GM13977 (cell line): ENCODE measurements at places on chromosomes 12 and 14.
A peak's percentile ranks its signal among the peaks of the same experiment; 100 is the strongest.

DNA sequence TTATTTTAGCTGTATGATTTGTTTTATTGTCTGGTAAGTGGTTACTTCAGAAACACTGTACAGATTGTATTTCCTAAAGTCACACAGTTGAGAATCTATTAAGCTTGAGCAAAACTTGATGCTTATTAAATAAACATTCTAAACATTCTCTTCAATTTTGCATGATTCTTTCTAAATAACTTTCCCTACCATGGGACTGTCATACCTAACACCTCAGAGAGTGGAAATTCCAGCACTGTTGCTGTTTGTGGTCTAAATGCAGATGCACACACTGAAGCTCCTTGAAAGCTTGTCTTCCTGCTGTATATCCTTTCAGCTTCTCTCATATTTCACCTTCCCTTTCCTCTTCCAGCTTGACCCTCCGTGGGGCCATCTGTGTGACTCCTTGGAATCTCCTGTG lies 392.0 kb downstream of the LRIG3 start:
- DNase-seq: no peak

DNA sequence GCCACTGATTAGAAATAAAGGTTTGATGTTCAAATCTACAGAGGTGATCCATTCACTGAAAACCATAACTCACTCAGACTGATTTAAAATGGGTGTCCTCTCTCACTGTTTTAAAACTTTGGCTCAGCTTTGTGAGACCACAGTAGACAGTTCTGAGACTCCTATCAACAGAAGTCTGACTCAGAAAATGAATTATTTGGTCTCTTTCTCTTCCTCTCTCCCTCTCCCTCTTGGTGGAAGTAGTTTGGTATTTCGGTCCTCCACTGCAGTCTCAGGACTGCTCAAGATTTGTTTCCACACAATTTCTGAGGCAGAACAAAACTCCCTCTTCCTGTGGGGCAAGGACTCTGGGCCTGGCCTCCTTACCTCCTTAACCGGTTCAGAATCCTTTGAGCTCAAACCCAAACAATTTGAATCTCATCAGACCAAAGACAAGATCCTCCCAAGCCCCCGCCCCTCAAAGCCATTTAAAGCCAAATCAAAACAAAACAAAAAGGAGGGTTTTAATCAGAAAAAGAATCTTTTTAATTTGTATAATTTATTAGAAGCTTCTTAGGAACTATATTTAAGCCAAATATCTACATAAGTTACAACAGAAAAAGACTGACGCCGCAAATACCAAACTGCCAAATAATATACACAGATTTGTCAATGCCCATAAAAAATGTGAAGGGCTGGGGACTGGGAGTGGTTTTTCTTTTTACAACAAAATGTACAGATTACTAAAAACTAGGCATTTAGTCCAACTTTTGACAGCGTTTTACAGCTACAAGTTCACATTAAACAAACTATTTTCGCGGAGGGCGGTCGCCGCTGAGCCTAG lies 3.9 kb downstream of the NKX2-1 start:
- DNase-seq: peak; percentile 45

GRCh38 chr14:79573486-79573885 lies 637.8 kb downstream of the DIO2 start:
- DNase-seq: no peak

GRCh38 chr12:89497467-89497866 lies 27.1 kb downstream of the GALNT4 start:
- no peak for DNase-seq

- peak; percentile 96 for DNase-seq
Observed at GRCh38 chr14:104689109-104689880, at the start of gene INF2. INF2 (plus strand) TSS chr14:104689618; CDS start chr14:104701366, 11,748 bp downstream.

GRCh38 chr12:48592591-48593086 lies 22.8 kb upstream of the LALBA start:
- no peak for DNase-seq

DNA sequence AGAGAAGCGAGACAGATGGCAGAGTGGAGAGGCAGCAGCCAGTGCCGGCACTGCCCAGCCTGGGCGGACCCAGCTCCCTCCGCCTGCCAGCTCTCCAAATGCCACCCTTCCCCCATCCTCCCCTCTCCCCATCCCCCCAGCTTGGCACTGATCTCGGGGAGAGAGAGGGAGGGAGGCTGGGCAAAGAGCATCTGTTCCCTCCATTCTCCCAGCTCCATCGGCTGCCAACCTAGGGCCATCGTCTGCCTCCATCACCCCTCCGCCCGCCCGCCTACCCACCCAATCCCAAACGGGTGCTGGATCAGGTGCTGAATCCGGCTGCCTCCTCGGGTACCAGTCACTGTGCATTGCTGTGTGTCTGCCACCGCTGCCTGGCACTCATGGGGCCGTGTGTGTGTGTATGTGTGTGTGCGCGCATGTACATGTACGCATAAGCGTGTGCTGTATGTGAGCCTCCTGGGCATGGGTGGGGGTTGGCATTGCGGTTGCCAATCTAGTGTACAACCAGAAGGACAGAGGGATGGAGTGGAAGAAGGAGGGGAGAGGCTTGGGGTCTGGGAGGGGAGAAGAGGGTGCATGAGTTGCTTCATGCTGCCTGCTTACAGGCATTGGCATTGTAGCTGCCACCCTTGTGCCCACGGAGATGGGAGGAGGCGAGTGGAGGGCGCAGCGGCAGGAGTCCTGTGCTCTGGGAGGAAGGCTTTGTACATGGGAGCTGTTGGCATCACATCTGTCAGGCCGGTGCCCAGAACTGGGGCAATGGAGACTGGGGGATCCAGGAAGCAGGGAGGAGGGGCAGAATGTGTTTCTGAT lies 38.4 kb downstream of the ZFHX2 start:
- no peak for DNase-seq

- DNase-seq: peak; percentile 91
Observed at GRCh38 chr14:105411017-105411941, 8.3 kb upstream of the MTA1 start.

DNA sequence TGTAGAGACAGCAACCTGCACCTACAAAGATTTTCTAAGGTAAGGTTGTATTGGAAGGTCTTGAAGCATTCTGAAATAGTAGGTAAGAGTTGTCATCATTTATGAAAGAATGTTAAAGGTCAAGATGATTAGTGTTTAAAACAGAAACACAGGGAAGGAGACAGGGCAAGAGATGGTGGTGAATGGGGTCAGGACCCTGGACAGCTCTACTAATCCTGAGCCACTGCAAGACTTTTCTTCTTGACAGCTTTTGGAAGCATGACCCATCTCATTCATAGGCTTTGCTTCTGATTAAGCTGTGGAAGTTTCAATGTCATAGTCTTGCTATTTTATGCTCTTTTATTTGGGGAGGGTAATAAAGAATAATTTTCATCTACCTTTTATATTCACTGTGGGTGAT lies 75.5 kb upstream of the CAND1 start:
- no peak for DNase-seq

DNA sequence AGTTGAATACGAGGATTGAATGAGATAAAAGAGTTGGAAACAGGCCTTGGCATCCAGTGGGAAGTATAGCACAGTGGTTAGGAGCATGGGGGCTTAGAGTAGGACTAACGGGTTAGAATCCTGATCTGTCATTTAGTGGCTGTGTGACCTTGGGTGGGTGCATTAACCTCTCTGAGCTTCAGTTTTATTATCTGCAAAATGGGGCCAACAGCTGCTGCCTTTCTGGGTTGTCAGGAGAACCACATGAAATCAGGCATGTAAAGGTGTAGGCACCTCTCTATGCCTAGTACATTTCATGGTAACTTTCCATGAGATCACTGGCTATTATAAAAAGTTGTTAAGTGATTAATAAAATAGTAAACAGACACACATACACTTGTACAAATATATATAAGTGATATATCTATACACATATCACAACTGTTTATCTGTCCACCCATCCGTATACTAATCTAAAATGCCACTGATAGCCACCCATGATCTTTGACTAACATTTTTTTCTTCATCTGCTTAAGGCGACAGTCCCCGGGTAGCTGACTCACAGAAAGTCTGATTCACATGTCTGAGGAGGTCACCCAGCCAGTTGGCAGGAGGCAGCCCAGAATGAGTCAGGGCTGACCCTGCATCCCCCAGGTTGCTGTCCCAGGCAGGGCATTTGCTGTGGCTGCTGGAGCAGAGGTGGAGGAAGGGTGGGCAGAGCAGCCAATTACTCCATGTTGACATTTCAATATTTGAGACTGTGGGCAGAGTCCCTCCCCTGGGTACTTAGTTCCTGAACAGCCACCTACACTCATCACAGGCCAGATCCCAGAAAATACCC lies 125.6 kb upstream of the NOS1 start:
- DNase-seq: no peak

- no peak for DNase-seq
Observed at GRCh38 chr12:1883513-1883912, 34.9 kb downstream of the CACNA2D4 start.

DNA sequence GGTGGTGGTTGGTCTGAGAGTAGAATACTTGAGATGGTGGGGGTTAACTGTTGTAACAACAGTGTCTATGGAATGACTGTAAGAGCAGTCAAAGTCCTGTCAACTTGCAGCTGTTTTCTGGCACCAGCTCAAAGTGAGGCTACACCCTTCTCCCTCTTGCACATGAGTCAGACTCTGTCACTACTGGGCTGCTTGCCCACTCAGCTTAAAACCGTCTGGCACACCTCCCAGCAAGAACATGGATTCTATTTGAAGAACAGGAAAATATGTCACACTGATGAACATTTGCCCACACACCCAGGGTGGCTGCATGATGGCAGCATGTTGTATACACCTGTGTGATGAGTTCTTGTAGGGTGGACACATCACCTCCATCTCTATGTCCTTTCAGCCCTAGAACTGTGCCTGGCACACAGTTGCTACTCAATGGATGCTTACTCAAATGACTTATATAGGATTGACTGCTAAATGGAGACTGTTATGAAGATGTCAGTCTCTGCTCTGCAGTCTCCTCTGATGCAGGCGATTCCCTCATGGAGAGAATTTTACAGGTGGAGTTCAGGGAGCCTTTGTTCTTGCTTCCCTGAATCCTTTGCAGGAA lies 19.3 kb upstream of the SERPINA6 start:
- DNase-seq: no peak

- peak; percentile 42 for DNase-seq
Observed at GRCh38 chr12:112998987-112999767, 20.9 kb downstream of the OAS2 start.

GRCh38 chr12:93857279-93857938 lies 180.2 kb downstream of the CRADD start:
- no peak for DNase-seq

GRCh38 chr12:122790393-122791075 lies 16.2 kb downstream of the CCDC62 start:
- DNase-seq: no peak

- DNase-seq: no peak
Observed at GRCh38 chr14:98290596-98290995, 981.4 kb downstream of the BCL11B start.

GRCh38 chr12:48118284-48118871 lies 786 bp upstream of the PFKM start:
- no peak for DNase-seq

DNA sequence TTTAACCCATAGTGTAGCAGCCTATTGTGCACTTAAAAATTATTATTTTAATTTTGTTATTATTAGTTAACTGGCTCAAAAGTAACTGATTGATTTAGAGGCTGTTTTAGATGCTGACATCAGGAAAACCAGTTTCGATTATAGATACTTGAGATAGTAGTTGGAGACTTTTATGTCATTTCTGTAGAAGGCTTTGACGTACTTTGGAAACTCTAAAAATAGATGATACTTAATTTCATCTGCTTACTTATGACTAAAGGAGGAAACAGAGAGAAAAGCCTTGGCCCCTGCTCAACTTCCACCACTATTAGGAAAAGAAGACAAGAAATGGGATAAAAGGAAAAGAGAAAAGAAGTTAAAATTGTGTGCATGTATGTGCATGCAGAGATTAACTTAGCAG lies 219.3 kb upstream of the HMGA2 start:
- DNase-seq: no peak

- DNase-seq: no peak
Observed at GRCh38 chr12:101857043-101857558, 20.3 kb upstream of the DRAM1 start.

DNA sequence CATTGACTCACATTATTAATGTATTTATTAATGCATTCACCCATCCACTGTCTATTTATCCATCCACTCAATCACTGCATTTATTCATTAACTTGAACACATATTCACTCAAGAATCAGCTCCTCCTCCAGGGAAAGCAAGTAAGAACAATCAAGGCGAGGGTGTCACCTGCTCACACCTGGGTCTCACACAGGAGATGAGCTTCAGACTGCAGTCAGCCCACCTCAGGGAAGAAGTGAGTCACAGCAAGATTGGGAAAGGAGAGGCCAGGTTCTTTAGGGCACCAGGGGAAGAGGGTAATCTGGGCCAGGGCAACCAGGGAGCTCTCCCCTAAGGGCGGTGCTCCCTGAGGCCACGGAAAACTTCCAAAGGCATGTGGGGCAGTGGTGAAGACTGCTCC lies 367.3 kb downstream of the BCL11B start:
- no peak for DNase-seq

DNA sequence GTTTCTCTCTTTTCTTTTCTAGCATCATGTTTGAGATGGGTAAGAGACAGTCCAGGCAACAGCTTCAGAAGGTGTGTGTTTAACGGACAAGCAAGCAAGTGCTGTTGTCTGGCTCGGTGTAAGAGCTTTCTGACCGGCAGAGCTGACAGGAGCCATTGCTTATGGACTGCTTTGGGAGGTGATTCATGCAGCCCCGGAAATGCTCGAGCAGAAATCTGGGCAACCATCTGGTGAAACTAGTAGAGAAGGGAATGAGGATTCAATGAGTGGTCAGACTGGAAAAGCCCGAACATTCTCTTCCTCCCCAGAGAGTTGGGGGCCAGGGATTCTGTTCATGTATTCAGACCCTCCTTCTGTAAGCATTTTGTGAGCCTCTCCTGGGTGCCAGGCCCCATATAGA lies 24.4 kb downstream of the TUNAR start:
- no peak for DNase-seq

- no peak for DNase-seq
Observed at GRCh38 chr12:132186857-132187620, 42.8 kb downstream of the NOC4L start.

GRCh38 chr12:53729644-53730043 lies 2.4 kb upstream of the CALCOCO1 start:
- DNase-seq: no peak

GRCh38 chr14:69913686-69914085 lies 34.5 kb downstream of the SMOC1 start:
- no peak for DNase-seq

- DNase-seq: peak; percentile 39
Observed at GRCh38 chr14:55279384-55279783, 8.2 kb downstream of the FBXO34 start.

DNA sequence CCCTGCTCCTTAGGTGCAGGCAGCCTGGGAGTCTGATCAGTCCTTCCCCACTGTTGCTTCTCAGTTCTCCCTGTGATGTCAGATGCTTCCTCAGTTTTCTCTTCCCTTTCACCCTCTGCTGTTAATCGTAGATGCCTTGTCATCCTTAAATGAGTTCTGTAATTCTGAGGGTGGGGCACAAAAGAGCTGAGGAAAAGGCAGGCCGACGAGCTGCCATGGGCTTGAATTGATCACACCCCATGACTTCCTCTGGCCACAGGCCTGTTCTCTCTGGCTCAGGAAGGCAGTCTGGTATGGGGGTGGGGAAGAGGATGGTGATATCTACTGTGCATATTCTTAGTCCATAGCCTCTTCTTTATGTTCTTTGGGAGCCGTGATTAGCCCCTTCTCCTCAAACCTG lies 5.2 kb upstream of the AP1G2 start:
- no peak for DNase-seq

GRCh38 chr14:76837524-76837923 lies 11.3 kb downstream of the LRRC74A start:
- DNase-seq: no peak

- DNase-seq: no peak
Observed at GRCh38 chr12:110203546-110203945, 77.5 kb upstream of the ATP2A2 start.
